ENCODE measurements at places on chromosomes 6 and 20.

DNA sequence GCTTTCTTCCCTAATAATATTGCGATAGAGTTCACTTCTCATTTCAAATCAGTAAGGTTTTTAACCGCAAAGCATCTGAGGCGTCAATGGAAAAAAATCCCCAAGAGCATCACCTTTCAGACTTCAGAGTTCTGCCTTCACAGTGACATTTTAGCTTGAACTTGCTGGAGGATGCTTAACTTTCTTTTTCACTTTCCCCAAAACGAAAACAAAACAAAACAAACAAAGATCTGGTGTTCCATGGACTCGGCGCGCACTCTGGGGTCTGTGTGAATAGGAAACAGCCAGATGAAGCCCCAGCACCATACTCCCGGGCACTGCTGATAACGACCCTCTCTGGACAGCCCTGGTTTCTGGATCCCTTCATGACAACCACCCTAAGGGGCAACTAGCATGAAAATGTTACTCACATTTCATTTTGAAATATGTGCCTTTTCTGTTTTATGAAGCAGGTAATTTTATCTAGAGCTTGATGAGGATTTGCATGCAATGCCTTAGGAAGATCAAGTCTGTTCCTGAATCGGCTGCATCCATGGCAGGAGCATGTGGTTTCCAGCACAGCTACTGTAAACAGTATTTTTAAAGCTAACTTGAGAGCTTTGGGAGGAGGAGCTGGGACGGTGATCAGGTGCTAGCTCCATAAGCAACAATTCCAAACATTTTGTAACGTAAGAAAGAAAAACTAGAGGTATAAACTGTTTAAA, 44.5 kb downstream of the RAMACL start:
- DNase-seq = no peak

DNA sequence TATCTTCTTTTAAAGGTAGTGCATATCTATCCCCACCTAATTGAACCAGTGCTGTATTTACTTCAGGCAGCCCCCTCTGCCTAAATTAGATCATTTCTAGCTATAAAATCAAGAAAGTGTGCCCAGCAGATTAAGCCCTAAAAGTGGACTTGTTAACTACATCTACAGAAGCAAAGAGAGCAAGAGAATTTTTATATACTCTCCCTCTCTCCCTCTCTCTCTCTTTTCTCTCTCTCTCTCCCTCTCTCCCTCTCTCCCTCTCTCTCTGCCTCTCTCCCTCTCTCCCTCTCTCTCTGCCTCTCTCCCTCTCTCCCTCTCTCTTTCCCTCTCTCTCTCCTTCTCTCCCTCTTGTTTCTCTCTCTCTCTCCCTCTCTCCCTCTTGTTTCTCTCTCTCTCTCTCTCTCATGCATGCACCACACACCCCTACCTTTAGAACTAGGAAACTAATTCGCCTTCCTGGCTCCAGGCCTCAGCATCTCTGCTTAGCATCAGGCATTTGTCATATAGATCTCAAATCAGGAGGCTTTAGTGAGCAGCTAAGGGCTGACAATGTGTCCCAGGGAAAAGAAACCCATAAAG, 71.4 kb downstream of the FOXA2 start:
- DNase-seq = no peak

- DNase-seq = no peak
Observed at GRCh38 chr6:30725713-30726505, 5.8 kb downstream of the TUBB start.

DNA sequence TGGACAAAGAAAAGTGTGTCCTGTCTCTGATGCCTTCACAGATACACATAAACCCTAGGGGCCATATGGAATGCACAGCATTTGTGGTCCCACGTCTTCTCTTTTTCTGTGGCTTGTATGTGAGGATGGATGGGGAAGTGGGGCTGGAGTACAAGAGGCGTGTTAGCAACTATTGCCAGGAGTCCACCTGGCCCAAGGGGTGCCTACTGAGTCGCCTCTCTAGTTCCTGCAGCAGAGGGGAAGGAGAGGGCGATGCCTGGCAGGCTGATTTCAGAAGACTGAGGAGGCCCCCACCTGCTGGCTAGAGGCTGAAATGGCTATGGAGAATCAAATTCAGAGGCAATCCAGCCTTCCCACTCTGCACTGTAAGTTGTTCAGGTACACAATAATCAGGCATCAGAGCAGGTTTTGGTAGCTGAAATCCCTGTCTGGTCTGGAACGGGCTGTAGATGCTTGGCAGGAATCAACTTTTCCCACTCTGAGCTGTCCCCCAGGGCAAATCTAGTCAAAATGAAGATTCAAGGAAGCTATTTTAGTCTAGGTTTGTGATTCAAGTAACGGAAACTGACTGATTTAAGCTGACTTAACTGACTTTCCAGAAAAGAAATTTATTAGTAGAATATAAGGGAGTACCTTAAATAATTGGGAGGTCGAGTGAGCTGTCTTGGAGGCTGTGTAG, 14.9 kb upstream of the PPARD start:
- no peak for DNase-seq

- DNase-seq = no peak
Observed at GRCh38 chr6:169890049-169890448, 138.6 kb downstream of the ERMARD start.

DNA sequence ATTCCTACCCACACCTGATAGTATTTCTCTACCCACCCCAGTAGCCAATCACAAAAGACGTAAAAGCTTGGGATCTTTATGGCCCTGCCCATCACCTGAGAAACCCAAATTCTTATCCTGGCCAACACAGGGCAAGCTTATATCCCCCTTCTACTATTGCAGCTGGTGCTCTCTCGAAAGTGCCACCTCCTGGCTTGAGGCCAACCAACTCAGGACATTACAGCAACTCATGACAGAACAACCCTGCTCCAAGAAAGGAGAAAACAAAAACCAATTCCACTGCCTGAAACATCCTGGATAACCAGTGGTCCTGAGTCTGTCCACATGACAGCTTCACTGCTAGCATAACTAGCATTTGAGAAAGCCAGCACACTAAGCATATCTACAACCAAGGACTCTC, 97.9 kb downstream of the CFAP61 start:
- DNase-seq = no peak
